Mammary epithelial cell (primary cell): ENCODE measurements at places on chromosomes 1 and 21. TPM values are rescaled to one million over a fixed set of nuclear protein-coding genes. Genes with fewer than 3 reads are reported as not detected.
A peak's percentile ranks its signal among the peaks of the same experiment; 100 is the strongest.

DNA sequence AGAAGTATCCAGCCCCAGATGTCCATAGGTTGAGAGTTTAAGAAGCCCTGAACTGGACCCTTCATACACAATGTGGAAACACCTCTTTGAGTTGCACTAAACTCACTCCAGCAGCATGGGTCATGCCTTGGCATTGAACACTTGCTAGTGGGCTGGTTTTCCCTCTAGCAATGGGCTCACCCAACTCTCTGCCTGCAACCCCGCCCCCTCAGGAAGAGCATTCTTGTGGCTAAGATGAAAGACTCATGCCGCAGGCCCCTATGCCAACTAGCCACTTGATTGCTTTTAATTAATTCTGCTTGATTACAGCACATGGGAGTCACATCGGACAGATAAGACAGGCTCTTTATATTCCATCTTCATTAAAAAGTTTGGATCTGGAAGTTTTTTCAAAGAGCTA is 136.5 kb upstream of the GJB5 start:
- no peak for DNase-seq

GRCh38 chr1:234614081-234614489 is 4.1 kb upstream of the IRF2BP2 start:
- no peak for DNase-seq

GRCh38 chr21:17828223-17828622 is 9.1 kb upstream of the C21orf91 start:
- DNase-seq, result peak; percentile 52

- DNase-seq, result peak; percentile 98
Measured at GRCh38 chr21:42892931-42893755, at the start of gene NDUFV3. TSS of gene NDUFV3 (plus strand) at chr21:42893309. CDS start at chr21:42893334, 25 bp downstream.

DNA sequence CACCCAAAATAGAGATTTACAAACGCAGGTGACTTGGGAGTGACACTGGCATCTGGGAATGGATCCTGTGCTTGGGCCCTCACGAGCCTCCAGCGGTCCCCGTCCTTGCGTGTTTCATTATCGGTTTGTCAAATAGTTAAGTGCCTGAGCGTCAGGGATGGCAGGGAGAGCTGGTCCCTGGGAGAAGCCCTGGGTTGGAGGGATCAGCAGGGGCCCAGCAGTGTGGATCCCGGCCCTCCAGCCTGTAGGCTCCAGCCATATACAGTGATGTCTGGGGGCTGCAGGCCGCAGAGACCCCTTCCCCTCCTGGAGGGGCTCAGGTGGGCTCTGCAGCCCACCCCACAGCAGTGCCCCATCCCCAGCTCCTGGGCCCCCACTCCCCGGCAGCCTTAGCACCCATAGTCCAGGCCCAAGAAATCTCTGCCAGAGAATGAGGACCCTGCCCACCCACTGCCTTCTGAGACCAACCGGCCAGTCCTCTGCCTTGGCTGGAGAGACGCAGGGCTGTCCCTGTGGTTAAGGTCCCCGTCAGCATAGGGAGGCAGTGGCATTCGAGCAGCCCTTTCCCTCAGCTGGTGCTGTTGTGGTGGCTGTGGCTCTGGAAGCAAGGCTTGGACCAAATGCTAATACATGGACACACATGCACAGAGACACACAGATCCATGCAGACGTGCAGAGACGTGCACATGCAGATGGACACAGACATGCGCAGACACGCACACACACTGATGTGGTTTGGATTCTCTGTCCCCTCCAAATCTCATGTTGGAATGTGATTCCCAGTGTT is 2.4 kb upstream of the SLC19A1 start:
- no peak for DNase-seq

HHIPL2 gene
- total RNA-seq, result not detected

FAM163A gene
- not detected in 2 replicates for total RNA-seq

LCE3D gene
- not detected for total RNA-seq

MAP3K6 gene
- 38.8 TPM for total RNA-seq

CD1B gene
- not detected in 2 replicates for total RNA-seq

GRCh38 chr1:204408074-204408507 is 3.5 kb downstream of the PPP1R15B start:
- DNase-seq, result peak; percentile 57

SYTL1 gene
- total RNA-seq, result 63.3 TPM

REN gene
- not detected for total RNA-seq

- DNase-seq, result no peak
Measured at GRCh38 chr1:228371741-228372182, 34.9 kb downstream of the TRIM11 start.

- DNase-seq, result no peak
Measured at GRCh38 chr1:30603081-30603858, 120.1 kb downstream of the MATN1 start.

GRCh38 chr1:17007121-17007520 is 4.6 kb downstream of the ATP13A2 start:
- DNase-seq, result no peak

GRCh38 chr1:201376464-201377374 is 761 bp downstream of the TNNT2 start:
- peak; percentile 43 for DNase-seq

- no peak for DNase-seq
Measured at GRCh38 chr1:87897481-87897880, 568.8 kb downstream of the LMO4 start.

GRCh38 chr1:38213646-38214434 is 167.2 kb upstream of the POU3F1 start:
- no peak for DNase-seq

DNA sequence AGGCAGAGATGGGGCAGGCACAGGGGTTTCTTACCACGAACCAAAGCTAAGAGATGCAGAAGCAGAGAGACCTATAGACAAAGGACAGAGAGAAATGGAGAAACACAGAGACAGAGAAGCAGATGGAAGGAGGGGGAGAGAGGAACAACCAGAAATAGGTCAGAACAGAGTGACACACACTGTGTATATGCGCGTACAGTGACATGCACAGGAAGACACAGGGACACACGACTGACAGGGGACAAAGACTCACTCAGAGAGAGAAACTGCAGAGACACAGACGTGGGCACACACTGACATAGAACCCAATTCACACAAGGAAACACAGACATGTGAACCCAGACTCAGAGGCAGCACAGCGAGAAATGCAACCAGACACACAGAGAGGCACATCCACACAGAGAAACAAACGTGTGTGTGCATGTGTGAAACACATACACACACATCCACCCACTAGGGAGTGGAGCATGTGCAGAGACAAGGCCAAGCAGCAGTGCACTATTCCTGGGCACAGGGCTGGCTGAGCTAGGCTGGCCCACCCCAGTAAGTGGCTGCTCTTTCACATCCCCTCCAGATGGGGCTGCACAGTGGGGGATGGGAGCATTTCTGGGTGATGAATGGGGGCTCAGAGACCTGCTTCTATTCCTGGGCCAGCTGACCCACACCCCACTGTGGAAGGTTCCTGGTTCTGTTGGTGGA is 123.4 kb upstream of the CSF3R start:
- no peak for DNase-seq

DNA sequence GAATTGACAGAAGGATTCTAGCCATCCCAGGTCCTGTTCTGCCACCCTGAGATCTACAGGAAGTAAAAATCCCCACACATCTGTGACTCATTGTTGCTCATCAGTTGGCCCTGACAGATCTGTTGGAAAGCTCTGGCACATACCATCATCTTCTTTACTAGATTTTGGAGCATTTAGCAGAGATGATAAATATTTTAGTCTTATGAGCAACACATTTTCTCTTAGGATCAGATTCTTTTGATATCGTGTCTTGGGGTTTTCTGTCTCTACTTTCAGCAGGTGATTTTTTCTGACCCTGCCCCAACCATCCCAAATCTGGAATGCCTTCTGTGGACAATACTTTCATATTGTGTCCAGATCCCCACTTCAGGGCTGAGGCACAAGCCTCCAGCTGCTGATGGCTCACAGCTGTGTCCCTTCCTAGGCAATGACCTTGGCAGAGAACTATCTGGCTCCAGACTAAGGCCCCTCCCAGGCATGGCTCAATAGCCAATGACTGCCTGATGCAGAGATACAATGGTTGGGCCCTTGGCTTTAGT is 102.8 kb downstream of the GDAP2 start:
- peak; percentile 87 for DNase-seq

PRELP gene
- total RNA-seq, result under 0.01 TPM

GRCh38 chr1:59078070-59078800 is 218.7 kb upstream of the FGGY start:
- no peak for DNase-seq

- no peak for DNase-seq
Measured at GRCh38 chr1:207487636-207488035, 8.3 kb upstream of the CR1 start.

MYCL gene
- total RNA-seq, result 3.1 and 5.6 TPM in 2 replicates

DNA sequence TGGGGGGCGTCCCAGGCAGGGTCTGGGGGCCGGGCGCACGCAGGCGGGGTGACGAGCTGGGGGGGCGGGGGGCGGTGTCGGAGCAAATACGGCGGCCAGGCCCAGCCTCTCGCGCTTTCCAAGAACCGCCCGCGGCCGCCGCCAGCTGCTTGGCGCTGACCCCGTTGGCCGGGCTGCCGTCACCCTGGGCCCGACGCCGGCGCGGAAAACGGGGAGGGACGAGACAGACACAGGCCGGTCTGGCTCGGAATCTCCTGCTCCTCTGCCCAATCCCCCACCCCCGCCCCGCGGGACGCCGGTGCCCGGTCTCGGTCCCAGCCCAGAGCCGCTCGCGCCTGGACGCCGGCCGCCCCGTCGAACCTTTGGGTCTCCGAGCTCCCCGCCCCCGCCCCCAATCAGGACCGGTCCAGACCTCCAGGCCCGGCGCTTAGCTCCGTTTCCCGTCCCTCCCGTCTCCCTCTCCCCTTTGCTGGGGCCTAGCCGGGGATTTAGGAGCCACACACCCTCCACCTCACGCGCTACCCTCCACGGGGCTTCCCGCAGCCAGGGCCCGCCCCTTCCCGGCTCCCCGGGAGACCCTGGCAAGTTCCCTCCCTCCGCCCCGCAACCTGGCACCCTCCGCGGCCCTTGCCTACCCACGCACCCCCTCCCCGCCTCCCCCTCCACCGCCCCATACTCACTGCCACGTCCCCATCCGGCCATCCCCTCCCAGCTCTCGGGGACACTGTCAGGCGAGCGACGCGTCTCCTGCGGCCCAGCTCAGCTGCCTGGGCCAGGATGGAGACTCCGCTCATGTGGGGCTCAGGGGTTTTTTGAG is 800 bp upstream of the MMP23B start:
- DNase-seq, result no peak

RAP1GAP gene
- total RNA-seq, result 0.45 and 0.54 TPM in 2 replicates

- DNase-seq, result no peak
Measured at GRCh38 chr1:180528868-180529470, 26.6 kb upstream of the ACBD6 start.

- DNase-seq, result no peak
Measured at GRCh38 chr21:25094695-25095094, 512.6 kb downstream of the MRPL39 start.

DNA sequence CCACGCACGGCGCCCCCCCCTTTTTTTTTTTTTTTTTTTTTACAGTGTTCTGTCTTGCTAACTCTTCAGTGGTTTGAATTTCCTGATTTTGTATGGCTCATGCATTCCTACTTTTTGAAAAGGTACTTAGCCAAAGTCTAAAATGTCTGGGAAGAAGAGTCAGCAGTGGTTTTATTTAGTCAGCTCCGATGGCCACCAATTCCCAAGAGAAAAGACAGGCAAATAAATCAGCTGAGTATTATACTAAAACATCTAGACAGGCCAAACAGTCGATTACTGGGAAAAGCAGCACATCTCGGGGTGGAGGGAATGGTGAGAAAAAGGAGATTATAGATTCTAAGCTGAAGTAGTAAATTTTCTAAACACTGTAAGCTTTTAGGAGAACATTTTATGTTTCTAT is 192.5 kb upstream of the ZRANB2 start:
- DNase-seq, result no peak

NBL1 gene
- total RNA-seq, result 49.7 TPM

- DNase-seq, result peak; percentile 77
Measured at GRCh38 chr21:45747802-45748445, 104.4 kb downstream of the PCBP3 start.

GRCh38 chr1:203147376-203147775 is 19.9 kb downstream of the ADORA1 start:
- DNase-seq, result no peak

DNA sequence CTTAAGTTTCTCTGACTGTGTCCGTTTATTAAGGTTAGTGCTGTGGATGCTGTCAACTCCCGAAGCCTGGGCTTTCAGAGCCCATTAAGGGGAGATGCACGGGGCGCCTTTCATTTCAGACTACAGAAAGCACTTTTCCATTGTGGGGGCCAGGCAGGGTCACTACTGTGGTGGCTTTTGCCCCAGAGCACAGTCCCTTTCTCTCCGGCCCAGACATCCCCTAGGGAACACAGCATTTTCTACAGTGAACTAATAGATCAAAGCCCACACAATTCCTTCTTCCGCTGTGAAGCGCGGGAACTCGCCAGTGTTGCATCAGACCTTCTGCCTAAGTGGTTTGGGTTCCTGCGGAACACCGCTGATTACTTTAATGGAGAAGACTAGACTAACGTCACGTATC is 26.8 kb upstream of the MAP1LC3C start:
- DNase-seq, result no peak

GRCh38 chr1:47781171-47781959 is 215.8 kb downstream of the TRABD2B start:
- DNase-seq, result no peak

DNA sequence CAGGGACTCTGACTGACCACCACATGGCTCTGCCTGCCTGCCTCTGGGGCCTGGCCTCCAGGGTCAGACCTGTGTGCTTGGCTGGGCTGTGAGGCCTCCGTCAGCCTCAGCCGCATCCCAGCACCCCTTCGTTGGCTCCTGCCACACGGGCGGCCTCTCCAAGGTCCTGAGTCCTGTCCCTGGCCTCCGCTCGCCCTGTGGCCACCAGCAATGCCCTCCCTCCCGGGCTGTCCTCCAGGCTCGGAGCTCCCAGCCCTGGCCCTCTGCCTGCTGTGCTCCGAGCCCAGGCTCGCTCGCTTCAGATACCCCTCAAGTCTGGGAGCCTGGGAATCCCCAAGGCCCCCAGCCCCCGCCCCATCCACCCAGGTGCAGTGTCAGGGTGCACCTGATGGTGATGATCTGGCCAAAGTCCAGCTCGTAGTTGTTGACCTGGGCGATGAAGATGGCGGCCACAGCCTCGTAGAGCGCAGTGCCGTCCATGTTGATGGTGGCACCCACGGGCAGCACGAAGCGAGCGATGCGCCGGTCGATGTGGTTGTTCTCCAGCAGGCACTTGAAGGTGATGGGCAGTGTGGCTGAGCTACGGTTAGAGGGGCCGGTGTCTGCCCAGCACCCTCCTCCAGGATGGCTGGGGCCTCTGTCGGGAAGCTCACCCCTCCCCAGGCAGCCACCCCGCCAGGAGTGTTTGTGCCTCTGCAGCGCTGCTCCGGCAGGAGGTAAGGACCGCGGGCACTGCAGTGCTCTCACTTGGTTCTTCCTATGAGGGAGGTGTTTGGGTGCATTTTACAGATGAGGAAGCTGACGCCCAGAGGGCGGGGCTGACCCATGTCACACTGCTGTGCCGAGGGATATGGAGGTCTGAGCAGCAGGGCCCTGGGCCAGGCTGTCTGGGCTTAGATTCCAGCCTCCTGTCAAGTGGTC is 28.5 kb downstream of the PODN start:
- DNase-seq, result no peak

GRCh38 chr1:207648334-207649209 is 3.6 kb downstream of the CR1L start:
- DNase-seq, result no peak

- peak; percentile 15 for DNase-seq
Measured at GRCh38 chr1:34162852-34163766, 1.9 kb downstream of the CSMD2 start.

- DNase-seq, result peak; percentile 58
Measured at GRCh38 chr1:9143250-9143649, 14.3 kb upstream of the GPR157 start.
